ENCODE measurements at places on chromosomes 3 and 15.

- no peak for DNase-seq
These were observed 522 bp upstream of the GXYLT2 start for GRCh38 chr3:72887343-72887704.

GRCh38 chr15:98799461-98800390, 151.4 kb downstream of the IGF1R start:
- DNase-seq: no peak

GRCh38 chr3:194330160-194330559, 21.0 kb downstream of the CPN2 start:
- no peak for DNase-seq

- no peak for DNase-seq
These were observed 863 bp downstream of the PSMA4 start for GRCh38 chr15:78540871-78541743.

DNA sequence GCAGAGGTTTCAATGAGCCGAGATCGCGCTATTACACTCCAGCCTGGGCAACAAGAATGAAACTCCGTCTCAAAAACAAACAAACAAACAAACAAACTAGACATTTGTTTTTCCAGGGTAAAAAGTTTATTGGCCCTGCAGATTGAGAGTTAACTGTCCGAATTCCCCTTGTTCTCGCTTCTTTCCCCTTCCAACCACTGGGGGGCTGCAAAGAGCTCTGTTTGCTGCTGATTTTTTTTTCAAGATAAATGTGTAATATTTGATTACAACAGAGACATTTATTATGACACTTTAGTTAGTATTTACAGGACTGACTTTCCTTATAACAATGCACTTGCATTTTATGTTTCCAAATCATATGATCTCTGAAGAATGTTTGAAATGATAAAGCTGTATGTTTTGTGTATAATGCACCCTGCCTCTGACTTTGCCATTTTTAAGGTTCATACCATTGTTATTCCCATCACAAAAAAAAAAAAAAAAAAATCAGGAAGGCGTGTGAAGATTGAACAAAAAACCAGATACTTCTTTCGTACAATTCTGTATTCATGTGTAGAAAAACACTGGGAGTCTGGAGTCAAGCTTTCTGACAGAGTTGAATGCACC, 2.8 kb downstream of the CLSTN2 start:
- no peak for DNase-seq

DNA sequence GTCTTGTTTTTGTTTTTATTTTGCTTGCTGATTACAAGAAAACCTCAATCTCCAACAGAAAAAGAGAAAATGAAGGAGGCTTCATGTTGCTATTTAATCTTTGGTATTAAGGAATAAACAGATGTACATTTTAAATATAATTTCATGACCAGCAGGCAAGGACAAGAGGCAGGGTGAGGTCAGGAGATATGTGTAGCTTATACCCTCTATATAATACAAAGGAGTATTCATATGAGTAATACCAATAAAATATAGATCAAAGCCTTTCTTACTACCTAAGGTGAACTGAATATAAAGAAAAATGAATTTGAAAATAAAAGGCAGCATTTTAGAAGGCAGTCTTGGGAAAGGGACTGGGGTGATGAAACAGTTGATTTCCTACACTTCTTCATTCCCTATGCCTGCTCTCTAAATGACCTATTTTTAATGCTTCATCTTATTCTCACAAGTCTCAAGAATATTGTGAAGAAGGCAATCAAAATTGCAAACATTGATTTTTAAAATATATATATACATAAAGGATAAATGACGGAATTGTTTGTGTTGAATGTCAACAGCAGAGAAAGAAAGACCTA, 8.6 kb upstream of the CBLB start:
- no peak for DNase-seq

- DNase-seq: no peak
These were observed 32.3 kb upstream of the MFSD1 start for GRCh38 chr3:158769549-158769948.

- DNase-seq: no peak
These were observed 467.1 kb upstream of the TGFBR2 start for GRCh38 chr3:30139283-30139682.

Measured in stimulated activated CD4-positive, alpha-beta T cell treated with anti-CD3 and anti-CD28 coated beads, Interleukin-2, amount 100 ng/mL, for 4 hours (primary cell).